ENCODE measurements at places on chromosomes 11 and 22.
A peak's percentile ranks its signal among the peaks of the same experiment; 100 is the strongest.

DNA sequence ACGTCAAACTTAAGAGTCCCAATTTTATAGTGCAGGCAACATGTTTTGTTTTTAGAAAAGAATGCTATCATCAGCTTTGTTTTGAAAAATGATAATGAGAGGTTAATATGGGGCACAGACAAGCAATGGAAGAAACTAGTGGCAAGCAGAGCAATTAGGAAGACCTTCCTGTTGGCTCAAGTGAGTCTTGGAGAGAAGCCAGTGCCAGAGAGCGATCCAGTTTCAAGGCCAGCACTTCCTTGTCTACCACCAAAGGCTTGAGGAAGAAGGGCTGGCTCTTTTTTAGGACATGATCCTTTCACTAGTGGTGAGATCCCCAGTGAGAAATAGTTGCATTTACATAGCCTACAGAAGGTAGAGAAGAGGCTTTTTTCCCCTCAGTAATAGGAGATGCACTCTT, 1340.7 kb downstream of the LRRC4C start:
- no peak for DNase-seq

DNA sequence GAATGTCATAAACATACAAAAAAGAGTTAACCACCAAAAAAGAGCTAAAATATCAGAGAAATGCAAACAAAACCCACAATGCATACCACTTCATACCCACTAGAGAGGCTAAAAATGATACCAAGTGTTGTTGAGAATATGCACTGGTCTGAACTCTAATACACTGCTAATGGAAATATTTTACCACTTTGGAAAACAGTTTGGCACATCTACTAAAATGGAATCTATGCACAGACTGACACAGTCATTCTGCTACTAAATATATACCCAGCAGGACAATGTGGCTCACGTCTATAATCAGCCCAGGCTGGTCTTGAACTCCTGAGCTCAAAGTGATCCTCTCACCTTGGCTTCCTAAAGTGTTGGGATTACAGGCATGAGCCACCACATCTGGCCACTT, 18.0 kb downstream of the MAPK1 start:
- no peak for DNase-seq

- DNase-seq, result no peak
Measured at GRCh38 chr11:9201372-9202162, 63.6 kb downstream of the DENND5A start.

DNA sequence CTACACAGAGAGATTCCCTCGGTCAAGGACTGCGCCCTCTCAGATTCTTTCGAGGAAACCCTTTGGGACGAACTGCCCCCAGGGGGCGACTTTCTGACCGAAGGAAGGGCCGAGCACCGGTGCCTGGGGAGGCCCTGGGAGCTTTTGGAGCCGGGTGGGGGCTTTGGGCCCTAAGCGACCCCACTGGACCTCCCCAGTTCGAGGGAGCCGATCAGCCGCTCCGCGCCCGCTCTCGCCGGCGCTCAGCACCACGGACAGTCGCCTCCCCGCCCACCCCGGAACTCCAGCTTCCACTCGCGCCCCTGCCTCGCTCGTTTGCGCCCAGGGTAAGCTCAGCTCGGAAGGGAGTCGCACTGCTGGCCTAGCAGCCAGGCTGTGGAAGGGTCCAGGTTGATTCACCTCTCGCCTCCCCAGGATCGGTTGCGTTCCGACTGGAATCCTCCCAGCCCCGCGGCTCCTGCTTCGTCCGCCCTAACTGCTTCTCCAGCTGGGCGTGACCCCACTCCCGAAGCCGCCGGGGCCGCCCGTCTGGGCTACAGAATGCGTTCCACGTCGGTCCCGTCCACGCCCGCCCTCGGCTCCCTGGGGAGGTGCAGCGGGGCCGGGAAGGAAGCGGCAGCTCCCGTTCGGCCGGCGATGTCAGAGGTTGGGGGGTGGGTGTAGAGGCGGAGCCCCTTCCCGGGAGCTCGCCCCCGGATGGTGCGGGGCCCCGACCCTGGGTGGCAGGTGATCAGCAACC, 428 bp downstream of the SCN3B start:
- DNase-seq, result peak; percentile 13

- DNase-seq, result no peak
Measured at GRCh38 chr11:112404112-112404511, 143.5 kb upstream of the PLET1 start.

DNA sequence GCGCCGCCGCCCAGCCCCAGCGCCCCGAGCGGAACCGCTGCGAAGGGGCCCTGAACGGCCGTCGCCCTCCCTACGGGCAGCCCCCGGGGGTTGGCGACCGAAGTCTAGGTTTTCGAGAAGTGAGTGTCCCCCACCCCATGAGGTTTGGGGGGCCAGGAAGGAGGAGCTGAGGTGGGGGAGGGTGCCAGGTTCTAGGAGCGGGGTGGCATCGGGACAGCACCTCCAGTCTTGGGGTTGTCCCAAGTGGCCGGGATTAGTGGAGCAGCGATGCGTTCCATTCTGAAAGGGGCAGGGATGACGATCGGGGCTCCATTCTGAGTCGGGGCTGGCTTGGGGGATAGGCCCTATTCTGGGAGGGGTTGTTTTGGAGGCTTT, 408 bp downstream of the PPP2R5B start:
- DNase-seq, result no peak

GRCh38 chr22:23179381-23180299, 669 bp upstream of the BCR start:
- no peak for DNase-seq

DNA sequence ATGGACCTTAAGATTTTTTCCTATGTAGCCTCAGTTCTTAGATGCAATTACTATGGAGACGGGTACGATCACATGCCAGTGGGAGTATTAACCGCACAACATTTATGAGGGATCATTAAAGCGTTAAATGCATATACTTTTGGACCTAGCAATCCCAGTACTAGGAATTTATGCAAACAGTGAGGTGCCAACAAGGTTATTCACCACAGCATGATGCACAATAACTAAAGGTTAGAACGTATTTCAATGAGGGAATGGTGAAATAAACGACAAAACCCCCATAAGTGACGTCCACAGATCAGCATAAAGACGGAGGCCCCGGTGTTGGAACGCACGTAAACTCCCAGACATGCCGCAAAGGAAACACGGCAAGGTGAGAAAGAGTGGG, 539 bp downstream of the SIRT3 start:
- DNase-seq, result no peak

Measured in activated naive CD4-positive, alpha-beta T cell (primary cell).